ENCODE measurements at places on chromosomes 13 and 19. TPM values are rescaled to one million over a fixed set of nuclear protein-coding genes. Genes with fewer than 3 reads are reported as not detected.

TEX26 gene
- polyA plus RNA-seq = 0.16 TPM

DNA sequence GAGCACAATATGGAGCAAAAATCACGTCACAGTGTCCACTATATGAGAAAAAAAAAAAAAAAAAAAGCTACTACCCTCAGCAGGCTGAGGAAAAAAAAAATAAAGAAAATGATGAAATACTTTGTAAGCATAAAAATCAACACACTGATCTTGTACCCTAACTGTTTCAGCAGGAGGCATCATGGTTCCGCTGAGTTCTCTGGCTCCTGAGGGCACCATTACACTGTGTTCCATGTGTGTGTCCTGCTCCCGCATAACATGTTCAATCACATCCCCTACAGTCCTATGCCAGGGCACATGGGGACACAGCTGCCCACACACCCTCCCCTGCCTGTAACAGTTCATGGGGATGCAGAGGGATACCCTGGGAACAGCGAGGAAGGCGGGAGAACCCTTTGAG is 33.5 kb downstream of the DOCK9 start:
- DNase-seq = no peak

- DNase-seq = no peak
Observed at GRCh38 chr13:24505256-24505655, 7.3 kb downstream of the PARP4 start.

GRCh38 chr13:51714663-51715168 is 89.2 kb downstream of the DHRS12 start:
- no peak for DNase-seq

DNA sequence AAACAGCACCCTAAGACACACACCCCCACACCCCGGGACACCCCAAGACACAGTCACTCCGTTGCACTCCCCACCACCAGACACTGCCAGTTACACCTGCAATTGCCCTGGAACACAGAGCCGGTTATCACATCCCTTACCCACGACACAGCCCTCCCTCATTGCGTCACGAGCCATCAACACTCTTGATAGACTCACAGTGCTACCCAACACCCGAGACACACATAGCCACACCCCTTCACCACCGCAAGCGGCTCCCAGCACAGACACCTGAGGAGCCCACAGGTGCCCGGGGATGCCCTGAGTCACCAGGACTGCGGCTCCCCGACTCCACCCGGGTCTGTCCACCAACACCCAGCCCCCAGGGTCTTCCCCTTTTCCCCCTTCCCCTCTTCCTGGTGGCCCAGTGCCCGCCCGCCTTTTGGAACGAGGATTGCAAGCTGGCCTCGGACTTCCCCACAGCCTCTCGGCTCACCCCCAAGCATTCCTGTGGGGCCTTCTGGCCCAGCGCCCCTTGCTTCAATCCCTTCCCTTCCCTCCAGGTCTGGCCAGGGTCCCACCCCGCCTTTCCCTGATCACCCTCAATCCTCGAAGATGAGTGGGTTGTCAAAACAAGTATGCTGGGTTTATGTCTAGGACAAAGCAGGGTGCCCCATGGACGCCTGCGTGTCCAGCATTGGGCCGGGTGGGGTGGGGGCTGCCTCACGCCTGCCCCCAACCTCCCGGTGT is 1.7 kb upstream of the PTGER1 start:
- DNase-seq = no peak

BRSK1 gene
- 7.8 TPM for polyA plus RNA-seq

AKAP8L gene
- 71.9 TPM for polyA plus RNA-seq

- no peak for DNase-seq
Observed at GRCh38 chr19:16232127-16232526, 34.4 kb downstream of the AP1M1 start.

THSD8 gene
- polyA plus RNA-seq = 3.0 TPM

- peak; percentile 25 for DNase-seq
Observed at GRCh38 chr13:78317030-78317429, 286.3 kb downstream of the POU4F1 start.

DNA sequence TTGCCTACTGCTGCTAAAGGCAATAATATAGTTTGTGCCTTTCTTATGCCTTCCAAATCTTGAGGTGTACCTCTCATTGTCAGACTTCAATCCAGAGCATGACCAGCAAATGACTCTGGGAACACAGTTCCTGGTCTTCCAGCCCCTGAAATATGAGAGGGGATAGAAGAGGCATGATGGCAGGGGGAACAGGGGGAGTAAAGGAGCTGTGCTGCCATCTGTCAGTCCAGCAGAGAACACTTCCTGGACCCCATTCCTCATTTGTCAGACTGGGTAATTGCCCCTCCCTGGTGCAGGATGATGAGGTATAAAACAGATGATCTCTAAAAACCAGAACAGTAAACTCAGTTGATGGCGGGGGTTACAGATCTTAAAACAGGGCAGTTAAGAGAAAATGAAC is 618.7 kb downstream of the DIAPH3 start:
- no peak for DNase-seq

- DNase-seq = no peak
Observed at GRCh38 chr19:10189616-10190015, 5.1 kb downstream of the DNMT1 start.

DNA sequence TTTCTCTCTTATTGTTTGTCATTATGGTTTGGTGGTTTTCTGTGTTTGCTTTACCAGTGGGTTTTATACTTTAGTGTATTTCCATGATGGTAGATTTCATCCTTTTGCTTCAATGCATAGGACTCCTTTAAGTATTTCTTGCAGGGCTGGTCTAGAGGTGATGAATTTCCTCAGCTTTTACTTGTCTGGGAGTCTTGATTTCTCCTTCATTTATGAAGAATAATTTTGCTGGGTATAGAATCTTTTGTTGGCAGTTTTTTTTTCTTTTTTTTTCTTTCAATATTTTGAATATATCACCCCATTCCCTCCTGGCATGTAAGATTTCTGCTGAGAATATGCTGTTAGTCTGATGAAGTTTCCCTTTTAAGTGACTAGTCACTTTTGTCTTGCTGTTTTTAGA is 19.8 kb downstream of the EEF1AKMT1 start:
- DNase-seq = no peak

DNA sequence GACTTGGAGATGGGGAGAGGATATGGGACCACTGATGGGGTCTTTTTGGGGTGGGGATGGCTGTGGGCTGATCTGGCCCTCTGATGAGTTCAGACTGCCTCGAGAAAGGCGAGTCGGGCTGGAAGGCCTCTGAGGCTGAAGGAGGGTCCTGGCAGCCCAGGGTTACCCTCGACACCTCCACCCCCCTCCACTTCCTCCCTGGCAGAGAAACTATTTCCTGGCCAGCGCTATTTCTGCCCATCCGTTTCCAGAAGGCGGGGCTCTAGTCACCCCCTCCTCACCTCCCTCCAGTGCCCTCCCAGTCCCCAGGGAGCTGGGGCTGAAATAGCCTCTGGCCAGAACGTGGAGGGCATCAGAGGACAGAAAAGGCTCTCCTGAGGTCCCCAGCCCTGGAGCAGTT is 9.7 kb downstream of the EXOC3L2 start:
- no peak for DNase-seq

ALDH16A1 gene
- polyA plus RNA-seq = 17.4 TPM

DNA sequence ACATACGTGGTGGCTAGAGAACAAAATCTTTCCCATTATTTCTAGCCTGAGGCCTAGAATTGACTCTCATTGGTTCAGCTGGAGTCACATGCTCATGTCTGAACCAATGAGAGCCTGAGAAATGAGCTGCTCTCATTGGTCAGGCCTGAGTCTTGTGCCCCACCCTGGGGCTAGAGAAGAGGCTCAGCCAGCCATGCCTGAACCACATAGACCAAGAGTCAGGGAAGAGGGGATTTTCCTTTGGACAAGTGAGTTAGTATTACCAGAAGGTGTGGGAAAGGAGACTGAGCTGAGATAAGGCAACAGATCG is 6.9 kb downstream of the FXYD5 start:
- DNase-seq = no peak
